Activated T-helper 1 cell treated with anti-CD3 and anti-CD28 coated beads, Interleukin-2, amount 50 U/mL, for 16 hours (primary cell): ENCODE measurements at places on chromosomes 6 and 20.

- no peak for DNase-seq
Measured at GRCh38 chr6:144744720-144745119, 459.6 kb downstream of the UTRN start.

GRCh38 chr6:5729080-5729434 lies 277.7 kb downstream of the NRN1 start:
- DNase-seq, result no peak

DNA sequence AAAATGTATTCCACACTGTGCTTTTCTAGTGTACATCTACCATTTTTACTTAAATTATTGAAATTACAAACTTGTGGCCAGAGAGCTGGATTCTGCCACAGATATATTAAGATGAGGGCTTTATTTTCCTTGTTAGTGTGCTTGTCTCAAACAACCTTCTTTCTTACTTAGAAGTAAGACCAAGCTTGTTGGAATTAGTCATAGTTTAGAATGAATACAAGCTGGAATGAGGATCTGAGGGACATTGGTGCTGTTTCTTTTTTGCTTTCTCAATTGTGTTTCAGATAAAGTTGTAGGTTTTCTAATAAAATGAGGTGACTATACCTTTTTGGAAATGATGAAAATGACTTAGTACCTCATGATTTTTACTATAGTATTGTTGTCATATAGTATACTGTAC lies 40.3 kb downstream of the UBR2 start:
- DNase-seq, result no peak

DNA sequence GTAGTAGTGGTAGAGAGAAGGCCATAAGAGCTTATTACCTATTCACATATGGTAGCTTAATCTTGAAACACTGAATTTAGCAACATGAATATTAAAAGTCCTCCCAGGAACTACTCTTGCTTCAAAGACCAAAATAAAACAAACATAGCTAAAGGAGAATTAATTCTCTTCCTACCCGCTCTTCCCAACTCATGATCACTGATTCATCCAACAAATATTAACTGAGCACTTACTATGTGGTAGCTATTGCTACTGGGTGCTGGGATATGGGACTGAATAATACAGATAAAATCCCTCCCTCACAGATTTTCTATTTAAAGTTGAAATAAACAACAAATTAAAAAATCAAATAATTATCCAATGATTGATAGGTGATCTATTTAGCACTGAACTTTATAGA lies 287.1 kb downstream of the BTBD9 start:
- DNase-seq, result no peak

DNA sequence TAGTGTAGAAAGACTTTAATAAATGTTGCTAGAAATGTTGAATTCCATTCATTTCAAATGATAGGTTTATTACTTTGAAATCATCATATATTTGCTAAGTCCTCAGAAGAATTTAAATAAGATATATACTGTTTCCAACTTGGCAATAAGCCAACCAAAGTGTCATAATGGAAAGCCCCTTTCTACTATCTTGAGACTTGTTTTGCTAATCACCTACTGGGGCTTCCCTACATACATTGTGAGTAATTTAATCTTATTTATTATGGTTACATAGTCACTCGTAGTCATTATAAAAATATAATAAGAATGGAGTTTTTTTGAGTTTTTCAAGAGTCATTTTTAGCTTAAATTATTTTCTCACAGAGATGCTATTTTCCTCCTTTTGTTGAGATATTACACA lies 20.7 kb downstream of the COL19A1 start:
- DNase-seq, result no peak

DNA sequence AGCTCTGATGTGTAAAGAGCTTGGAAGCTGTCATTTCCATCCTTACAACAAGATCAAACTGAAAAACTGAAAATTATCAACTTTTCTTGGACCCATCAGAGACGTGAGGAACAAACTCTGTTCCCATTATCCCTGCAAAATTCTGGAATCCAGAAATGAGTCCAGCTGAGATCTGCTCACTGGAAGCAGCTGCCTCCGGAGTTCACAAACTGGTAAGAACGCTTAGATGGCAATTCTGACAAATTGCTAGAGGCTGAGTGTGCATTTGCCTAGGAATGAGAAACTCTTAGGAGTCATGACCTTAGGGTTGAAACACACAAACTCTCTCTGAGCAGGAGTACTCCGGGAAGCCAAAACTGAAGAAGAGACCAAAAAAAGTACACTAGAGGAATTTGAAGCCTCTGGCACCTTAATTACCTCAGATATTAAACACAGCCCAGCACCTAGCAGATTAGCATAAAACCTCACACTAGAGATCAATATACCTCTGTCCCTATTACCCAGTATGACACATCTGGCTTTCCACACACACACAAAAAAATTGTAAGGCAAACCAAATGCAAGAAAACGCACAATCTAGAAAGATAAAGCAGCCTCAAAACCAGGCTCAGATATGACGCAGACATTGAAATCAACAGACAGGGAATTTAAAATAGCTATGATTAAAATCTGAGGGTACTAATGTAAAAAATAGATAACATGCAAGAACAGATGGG lies 233.5 kb upstream of the SGK1 start:
- no peak for DNase-seq

GRCh38 chr6:25660512-25660911 lies 8.5 kb downstream of the SCGN start:
- DNase-seq, result no peak

- DNase-seq, result no peak
Measured at GRCh38 chr6:85129881-85130280, 320.0 kb upstream of the NT5E start.

DNA sequence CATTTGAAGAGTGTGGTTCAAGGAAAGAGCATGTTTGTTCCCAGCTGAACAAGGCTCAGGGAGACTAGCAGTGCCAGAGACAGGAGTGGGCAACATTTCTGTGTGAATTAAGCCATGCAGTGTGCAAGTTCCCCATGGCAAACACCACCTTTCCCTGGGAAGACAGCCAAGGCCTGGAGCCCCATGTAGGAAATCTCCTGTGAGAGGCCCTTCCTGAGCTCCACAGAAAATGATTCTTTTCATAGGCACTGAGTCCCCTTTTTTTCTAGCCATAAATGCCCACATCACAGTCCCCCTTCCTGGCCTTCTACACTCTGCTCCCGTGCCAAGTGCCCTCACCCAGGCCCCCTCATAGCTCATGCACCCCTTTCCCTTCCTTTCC lies 11.8 kb upstream of the TRAM2 start:
- no peak for DNase-seq

DNA sequence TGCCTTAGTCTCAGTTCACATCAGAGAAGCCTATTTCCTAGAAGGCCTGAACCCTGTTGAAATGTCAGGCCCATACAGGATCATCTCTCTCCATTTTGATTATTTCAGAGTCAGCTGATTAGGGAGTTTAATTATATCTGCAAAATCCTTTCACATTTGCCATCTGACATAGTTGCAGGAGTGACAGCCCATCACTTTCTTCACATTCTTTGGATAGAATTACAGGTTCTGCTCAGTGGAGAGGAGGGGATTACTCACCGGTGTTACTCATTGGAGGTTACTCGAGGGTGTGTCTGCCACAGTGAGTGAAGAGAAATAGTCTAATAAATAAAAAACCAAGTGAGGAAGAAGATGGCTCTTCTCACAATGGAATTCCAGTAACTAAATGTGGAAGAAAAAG lies 216.8 kb downstream of the TMEM242 start:
- DNase-seq, result no peak

- DNase-seq, result no peak
Measured at GRCh38 chr6:5636210-5637030, 370.3 kb downstream of the NRN1 start.

GRCh38 chr20:20297181-20297580 lies 70.7 kb upstream of the INSM1 start:
- DNase-seq, result no peak

- DNase-seq, result no peak
Measured at GRCh38 chr6:3230900-3231246, 3.4 kb upstream of the TUBB2B start.

DNA sequence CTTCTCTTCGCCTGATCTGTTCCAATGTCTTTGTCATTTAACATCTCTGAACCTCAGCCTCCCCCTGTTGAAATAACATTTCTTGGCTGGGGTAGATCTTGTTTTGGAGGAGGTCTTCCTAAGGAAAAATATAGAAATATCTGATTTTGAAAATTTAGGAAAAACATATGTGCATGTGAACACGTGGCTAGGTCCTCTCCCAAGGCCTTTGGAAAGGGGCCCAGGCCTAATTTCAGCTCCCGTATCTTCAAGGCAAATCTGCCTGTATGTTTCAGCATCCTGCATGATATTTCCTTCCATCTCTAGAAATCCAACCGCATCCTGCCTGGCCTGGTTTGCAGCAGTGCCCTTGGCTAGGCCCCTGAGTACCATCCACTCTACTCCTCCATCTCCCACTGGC lies 261.2 kb downstream of the PHACTR1 start:
- DNase-seq, result no peak

DNA sequence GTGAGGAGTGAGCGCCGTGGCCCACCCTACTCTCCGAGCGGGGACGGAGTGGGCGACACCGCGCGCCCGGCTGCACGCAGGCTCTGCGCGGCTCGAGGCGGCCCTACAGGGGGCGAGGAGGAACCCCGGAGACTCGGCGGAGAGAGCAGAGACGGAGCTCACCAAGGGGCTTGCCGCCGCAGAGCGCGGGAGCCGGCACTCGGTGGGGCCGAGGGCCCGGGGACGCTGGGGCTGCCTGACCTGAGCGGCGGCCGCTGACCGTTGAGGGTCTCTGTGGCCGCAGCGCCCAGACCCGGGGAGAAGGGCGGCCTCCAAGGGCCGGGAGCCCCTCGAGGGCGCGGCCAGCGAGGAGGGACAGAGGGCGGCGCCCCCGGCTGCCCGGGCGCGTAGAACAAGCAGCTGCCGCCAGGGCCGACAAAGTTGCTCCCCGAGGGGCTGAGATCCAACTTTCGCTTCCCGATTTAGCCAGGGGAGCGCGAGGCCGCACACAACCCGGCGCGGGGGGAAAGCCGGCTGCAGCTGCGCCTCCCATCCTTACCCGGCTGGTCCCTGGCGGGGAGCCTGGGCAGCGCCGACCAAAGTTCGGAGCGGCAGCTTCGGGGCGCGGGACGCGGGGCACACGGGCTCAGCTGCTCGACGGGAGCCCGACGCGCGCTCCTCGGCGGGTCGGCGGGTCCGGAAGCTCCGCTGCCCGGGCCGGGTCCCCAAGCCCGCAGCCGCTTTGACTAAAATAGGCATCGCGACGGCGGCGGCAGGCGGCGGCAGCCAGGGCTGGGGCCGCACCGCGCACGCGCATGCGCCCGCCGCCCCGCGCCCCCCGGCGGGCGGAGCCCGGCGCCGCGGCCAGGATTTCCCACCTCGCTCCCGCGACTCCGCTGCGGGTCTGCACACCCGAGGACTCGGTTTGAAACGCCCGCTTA lies 43.1 kb downstream of the POPDC3 start:
- DNase-seq, result no peak

DNA sequence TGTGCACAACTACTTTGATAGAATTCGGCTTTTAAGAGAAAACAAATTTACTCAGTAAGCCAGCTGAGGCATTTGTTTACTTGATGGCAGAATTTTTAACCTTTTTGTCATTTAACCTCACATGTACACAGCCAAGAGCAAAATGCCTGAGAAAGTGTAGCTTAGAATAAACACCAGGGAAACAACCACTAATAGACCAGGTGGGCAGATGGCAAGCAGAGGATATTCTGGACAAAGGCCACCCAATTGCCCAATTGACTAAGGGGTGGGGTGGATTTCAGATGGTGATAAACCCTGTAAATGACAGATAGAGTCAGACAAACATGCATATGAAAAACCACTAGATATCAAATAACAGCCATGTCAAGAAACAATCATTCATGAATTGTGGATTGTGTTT lies 190.7 kb upstream of the FBXL4 start:
- no peak for DNase-seq

GRCh38 chr20:61882716-61883615 lies 182.7 kb downstream of the TAF4 start:
- no peak for DNase-seq

- DNase-seq, result no peak
Measured at GRCh38 chr20:9367328-9367727, 147.1 kb upstream of the LAMP5 start.
